ENCODE measurements at places on chromosomes 3 and 15. TPM values are rescaled to one million over a fixed set of nuclear protein-coding genes. Genes with fewer than 3 reads are reported as not detected.

- no peak for DNase-seq
- no peaks in the 10 kb centered on the region for H3K27me3 ChIP-seq
- H3K27ac ChIP-seq, result no peak overlapping the region
- no peak overlapping the region for H3K4me3 ChIP-seq
- no peaks in the 10 kb centered on the region for H3K36me3 ChIP-seq
- H3K4me1 ChIP-seq, result peaks cover 6% of the 10 kb centered on the region
Measured at GRCh38 chr3:37736624-37737023, 125.1 kb upstream of the CTDSPL start.

- H3K4me1 ChIP-seq, result no peaks in the 10 kb centered on the region
- no peak overlapping the region for H3K4me3 ChIP-seq
- H3K27me3 ChIP-seq, result no peaks in the 10 kb centered on the region
- no peak for DNase-seq
- H3K27ac ChIP-seq, result no peak overlapping the region
- no peaks in the 10 kb centered on the region for H3K36me3 ChIP-seq
Measured at GRCh38 chr15:61476741-61477140, 247.6 kb upstream of the RORA start.

DNA sequence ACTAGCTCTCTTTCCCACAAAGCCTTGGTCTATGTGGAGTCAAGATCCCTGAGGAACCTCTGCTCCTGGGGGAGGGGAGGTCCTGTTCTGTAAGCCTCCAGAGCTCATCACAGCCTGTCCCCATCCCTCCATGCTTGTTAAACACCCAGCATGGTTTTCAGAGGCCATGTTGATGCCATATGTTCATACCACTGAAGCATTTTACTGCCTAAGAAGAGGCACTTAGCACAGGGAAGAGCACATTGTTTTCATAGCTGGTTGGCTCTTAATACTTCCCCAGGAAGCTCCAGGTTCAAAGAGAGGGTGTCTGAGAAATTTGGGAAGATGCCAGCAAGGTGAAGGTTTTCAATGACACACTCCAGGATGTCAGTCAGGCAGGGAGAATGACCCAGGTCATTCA, 25.6 kb downstream of the CPNE4 start:
- H3K27ac ChIP-seq, result no peak overlapping the region
- H3K27me3 ChIP-seq, result peaks cover 3% of the 10 kb centered on the region
- H3K4me3 ChIP-seq, result no peak overlapping the region
- H3K4me1 ChIP-seq, result no peaks in the 10 kb centered on the region
- no peak for DNase-seq

- H3K27me3 ChIP-seq, result no peaks in the 10 kb centered on the region
- no peak for DNase-seq
- H3K4me1 ChIP-seq, result no peaks in the 10 kb centered on the region
- H3K36me3 ChIP-seq, result no peaks in the 10 kb centered on the region
- no peak overlapping the region for H3K4me3 ChIP-seq
Measured at GRCh38 chr3:99781761-99782160, 35.9 kb upstream of the CMSS1 start.

The P2RY12 gene
- total RNA-seq, result 5.4 TPM

The OR5K1 gene
- total RNA-seq, result not detected

The PRTG gene
- total RNA-seq, result 3.2 TPM

The HDC gene
- total RNA-seq, result not detected

DNA sequence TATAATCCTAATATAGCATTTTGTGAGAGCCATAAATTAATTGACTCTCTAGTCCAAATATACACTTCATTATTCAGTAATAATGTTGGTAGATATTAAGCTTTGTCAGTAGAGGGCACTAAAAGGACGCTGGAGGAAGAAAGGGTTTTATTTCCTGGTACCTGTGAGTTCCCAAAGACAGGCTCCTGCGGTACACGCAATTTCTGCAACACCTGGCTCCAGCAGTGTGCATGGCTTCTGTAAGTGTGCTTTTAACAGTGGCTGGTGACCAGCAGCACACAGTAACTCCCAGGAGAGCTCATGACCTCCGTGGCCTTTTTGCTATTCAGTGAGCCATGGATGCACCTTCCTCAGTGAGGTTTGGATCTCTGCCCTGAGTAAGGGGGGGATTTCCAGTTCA, 338.3 kb upstream of the ZNF385D start:
- no peak for DNase-seq
- no peaks in the 10 kb centered on the region for H3K36me3 ChIP-seq
- H3K27me3 ChIP-seq, result no peaks in the 10 kb centered on the region
- no peak overlapping the region for H3K27ac ChIP-seq
- H3K4me3 ChIP-seq, result no peak overlapping the region
- H3K4me1 ChIP-seq, result no peaks in the 10 kb centered on the region

The ACKR4 gene
- 1.4 TPM for total RNA-seq

DNA sequence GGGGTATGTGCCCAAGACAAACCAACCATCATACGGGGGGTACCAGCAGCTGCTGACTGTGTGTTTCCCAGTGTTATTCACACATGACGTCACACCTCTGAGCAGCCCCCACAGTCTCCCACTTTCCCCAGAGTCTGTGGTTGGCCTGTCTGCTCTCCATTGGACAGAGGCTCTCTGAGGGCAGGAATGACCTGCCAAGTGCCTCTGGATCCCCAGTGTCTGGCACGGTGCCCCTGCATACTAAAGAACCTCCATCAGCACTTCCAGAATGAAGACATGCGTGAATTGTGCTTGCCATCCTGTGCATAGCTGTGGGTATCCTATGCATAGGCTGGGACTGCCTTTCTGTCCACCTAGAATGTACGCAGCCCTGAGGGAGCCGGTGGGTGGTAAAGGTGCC, 3.5 kb upstream of the CCDC9B start:
- H3K27me3 ChIP-seq, result no peaks in the 10 kb centered on the region
- no peak overlapping the region for H3K4me3 ChIP-seq
- H3K36me3 ChIP-seq, result no peaks in the 10 kb centered on the region
- no peak overlapping the region for H3K27ac ChIP-seq
- no peak for DNase-seq

The ATP2C1 gene
- 53.6 TPM for total RNA-seq

- peaks cover 6% of the 10 kb centered on the region for H3K4me1 ChIP-seq
- no peak for DNase-seq
- H3K27ac ChIP-seq, result no peak overlapping the region
- H3K27me3 ChIP-seq, result no peaks in the 10 kb centered on the region
- H3K4me3 ChIP-seq, result no peak overlapping the region
Measured at GRCh38 chr3:124810970-124811369, 76.2 kb downstream of the ITGB5 start.

DNA sequence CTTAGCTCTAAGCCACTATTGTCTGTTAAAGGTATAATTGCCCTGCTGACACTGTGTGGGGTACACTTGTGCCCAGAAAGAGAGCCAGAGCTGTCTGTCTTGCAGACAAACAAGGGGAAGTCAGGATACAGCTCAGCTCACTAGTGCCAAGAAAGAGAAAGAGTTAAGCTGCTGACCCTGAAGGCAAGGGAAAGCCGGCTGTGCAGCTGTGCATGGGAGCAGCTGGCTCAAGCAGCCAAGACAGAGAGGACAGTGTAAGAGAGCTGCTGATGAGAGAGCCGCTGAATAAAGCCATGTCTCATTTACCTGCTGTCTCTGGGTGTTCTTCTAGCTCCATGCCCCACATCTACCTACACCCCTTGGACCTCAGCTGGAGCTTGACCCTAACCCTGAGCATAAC, 428.1 kb upstream of the NAALADL2 start:
- no peak overlapping the region for H3K27ac ChIP-seq
- H3K4me1 ChIP-seq, result no peaks in the 10 kb centered on the region
- H3K4me3 ChIP-seq, result no peak overlapping the region
- no peaks in the 10 kb centered on the region for H3K36me3 ChIP-seq

DNA sequence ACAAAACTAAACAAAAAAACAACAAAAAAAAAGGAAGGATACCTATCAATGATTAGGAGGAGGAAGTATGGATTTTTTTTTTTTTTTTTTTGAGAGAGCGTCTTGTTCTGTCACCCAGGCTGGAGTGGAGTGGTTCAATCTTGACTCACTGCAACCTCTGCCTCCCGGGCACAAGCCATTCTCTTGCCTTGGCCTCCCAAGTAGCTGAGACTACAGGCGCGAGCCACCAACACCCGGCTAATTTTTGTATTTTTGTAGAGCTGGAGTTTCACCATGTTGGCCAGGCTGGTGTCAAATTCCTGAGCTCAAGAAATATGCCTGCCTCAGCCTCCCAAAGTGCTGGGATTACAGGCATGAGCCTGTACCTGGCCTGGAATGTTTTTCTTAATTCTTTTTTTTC, 195.8 kb downstream of the CBLB start:
- peaks cover 11% of the 10 kb centered on the region for H3K4me1 ChIP-seq
- H3K27ac ChIP-seq, result no peak overlapping the region
- no peak for DNase-seq
- H3K4me3 ChIP-seq, result no peak overlapping the region
- no peaks in the 10 kb centered on the region for H3K27me3 ChIP-seq
- H3K36me3 ChIP-seq, result no peaks in the 10 kb centered on the region

GRCh38 chr3:20909511-20909910, 723.5 kb upstream of the SGO1 start:
- no peak for DNase-seq
- H3K27me3 ChIP-seq, result no peaks in the 10 kb centered on the region
- H3K4me3 ChIP-seq, result no peak overlapping the region
- no peaks in the 10 kb centered on the region for H3K4me1 ChIP-seq
- no peak overlapping the region for H3K27ac ChIP-seq

GRCh38 chr3:125431391-125431790, 56.3 kb upstream of the ZNF148 start:
- no peaks in the 10 kb centered on the region for H3K4me1 ChIP-seq
- H3K27me3 ChIP-seq, result no peaks in the 10 kb centered on the region
- no peaks in the 10 kb centered on the region for H3K36me3 ChIP-seq
- no peak for DNase-seq
- H3K4me3 ChIP-seq, result no peak overlapping the region

GRCh38 chr15:73992594-73992898, 451 bp upstream of the STOML1 start:
- no peaks in the 10 kb centered on the region for H3K36me3 ChIP-seq
- no peak overlapping the region for H3K4me3 ChIP-seq

The C3orf70 gene
- total RNA-seq, result 1.00 TPM

DNA sequence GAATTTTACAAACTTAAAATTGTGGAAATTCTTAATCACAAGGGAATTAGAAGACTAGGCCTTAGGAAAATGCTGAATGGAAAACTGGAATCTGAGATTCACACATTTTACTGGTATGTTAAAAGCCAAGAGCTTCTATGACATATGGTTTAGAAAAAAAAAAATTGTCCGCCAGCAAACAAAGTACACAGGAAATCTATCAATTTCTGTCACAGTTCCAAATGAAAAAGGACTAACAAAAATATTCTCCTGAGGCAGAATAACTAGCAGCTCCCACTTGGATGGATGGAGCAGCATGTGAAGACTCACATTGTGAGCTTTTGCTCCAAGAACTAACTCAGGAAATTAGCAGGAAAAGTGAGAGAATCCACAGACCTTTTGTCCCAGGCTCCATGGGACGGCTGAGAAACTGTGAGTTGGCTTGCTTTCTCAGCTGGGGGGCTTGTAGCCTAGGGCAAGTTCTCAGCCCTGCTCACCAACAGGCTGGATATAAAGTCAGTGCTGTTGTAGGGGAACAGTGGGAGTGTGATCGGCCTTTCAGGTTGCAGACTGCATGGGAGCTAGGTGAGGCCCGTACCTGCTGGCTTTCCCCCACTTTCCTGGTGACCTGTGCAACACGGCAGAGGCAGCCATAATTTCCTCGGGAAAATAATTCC, 731.1 kb upstream of the SGO1 start:
- H3K4me1 ChIP-seq, result no peaks in the 10 kb centered on the region
- no peak overlapping the region for H3K4me3 ChIP-seq
- DNase-seq, result no peak
- no peaks in the 10 kb centered on the region for H3K27me3 ChIP-seq

The CD96 gene
- 0.90 TPM for total RNA-seq

The ADGRG7 gene
- not detected for total RNA-seq

The ABI3BP gene
- total RNA-seq, result 31.8 TPM

DNA sequence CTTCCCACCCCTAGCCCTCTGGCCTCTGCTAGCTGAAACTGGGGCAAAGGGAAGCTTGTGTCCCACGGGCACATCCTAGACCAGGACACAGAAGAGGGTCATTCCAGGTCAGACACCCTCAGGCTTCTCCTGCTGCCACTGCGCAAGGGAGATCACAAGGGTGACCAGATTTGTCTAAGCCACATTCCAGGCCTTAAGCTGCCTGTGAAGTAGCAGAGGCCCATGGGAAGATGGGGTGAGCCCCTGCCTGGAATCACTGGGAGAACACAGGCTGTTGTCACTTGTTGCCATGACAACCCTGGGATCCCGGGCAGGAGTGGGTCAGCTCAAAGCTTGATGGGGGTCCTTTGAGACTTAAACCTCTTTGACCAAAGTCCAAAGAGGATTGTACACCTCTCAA, 10.8 kb downstream of the STRA6 start:
- no peak overlapping the region for H3K27ac ChIP-seq
- no peaks in the 10 kb centered on the region for H3K4me1 ChIP-seq
- no peak for DNase-seq
- H3K27me3 ChIP-seq, result no peaks in the 10 kb centered on the region
- no peak overlapping the region for H3K4me3 ChIP-seq

DNA sequence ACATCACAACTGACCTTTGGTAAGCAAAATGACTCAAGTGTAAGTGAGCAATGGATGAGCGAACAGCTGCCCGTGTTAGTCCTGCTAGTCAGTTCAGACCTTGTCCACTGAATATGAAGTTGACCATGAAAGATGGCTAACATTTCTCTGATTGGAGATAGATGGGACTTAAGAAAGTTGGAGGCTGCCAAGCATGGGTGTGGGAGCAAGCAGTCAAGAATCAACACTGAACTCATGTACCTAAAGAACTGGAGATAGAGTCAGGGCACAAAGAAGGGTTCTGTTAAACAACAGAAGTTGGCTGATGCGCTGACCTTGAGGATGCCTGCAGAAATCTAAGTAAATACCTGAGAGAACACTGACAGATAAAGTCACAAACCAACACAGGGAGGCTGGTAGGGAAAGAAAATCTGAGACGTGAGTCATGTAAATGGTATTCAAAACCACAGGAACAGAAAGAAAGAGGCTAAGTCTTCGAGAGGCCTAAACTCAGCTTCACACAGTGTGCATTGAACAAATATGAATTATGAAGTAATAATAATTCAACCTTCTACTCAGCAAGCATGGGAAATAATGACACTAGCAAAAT, 30.7 kb upstream of the ANPEP start:
- no peak for DNase-seq
- no peaks in the 10 kb centered on the region for H3K36me3 ChIP-seq
- H3K4me3 ChIP-seq, result no peak overlapping the region
- no peaks in the 10 kb centered on the region for H3K4me1 ChIP-seq
- H3K27ac ChIP-seq, result peak overlapping the region; percentile 15

- DNase-seq, result peak; percentile 54
- no peak overlapping the region for H3K4me3 ChIP-seq
- peaks cover 12% of the 10 kb centered on the region for H3K4me1 ChIP-seq
- H3K27ac ChIP-seq, result no peak overlapping the region
- no peaks in the 10 kb centered on the region for H3K36me3 ChIP-seq
Measured at GRCh38 chr15:48385031-48385830, 54.0 kb downstream of the DUT start.

The GPR62 gene
- total RNA-seq, result not detected

GRCh38 chr3:37580237-37580636, 281.4 kb upstream of the CTDSPL start:
- no peak overlapping the region for H3K27ac ChIP-seq
- H3K4me3 ChIP-seq, result no peak overlapping the region
- no peaks in the 10 kb centered on the region for H3K36me3 ChIP-seq
- H3K4me1 ChIP-seq, result no peaks in the 10 kb centered on the region
